Peyer's patch (tissue), 4 donors: ENCODE measurements at places on chromosomes 1 and 21.
A peak's percentile ranks its signal among the peaks of the same experiment; 100 is the strongest.

DNA sequence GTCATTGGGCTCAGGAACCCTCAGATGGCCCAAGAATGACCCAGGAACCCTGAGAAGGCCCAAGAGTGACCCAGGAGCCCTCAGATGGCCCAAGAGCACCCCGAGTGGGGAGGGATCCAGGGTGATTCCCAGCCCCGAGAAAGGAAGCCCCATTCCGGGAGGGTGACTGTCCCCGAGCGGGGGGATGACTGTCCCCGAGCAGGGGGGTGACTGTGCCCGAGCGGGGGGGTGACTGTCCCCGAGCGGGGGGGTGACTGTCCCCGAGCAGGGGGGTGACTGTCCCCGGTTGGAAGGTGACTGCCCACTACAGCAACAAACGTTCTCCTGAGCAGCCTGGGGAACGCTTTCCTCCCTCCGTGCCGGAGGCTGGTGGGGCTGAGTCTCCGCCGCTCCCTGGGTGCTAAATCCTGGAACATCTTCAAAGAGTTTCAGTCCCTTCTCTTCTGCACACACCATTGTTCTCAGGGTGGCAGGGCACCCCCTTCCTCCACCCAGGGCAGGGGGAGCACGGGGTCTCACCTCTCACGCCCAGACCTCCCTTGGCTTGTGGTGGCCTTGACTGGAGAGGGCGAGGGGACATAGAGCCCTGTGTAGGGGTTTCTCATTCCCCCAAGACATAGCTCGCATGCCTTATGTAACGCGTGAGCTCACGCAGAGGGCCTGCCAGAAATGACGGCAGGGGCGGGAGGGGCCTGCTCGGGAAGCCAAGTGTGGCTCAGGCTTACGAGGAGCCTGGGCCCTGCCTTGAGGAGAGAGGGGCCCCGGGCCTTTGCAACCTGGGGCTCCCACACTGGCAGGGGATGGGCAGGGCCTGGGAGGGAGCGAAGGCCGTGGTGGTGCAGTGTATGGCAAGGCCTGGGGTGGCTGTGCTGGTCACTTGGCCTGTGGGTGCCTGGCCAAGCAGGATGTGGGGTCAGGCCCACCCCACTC, 14.3 kb upstream of the SKI start:
- no peak for DNase-seq

DNA sequence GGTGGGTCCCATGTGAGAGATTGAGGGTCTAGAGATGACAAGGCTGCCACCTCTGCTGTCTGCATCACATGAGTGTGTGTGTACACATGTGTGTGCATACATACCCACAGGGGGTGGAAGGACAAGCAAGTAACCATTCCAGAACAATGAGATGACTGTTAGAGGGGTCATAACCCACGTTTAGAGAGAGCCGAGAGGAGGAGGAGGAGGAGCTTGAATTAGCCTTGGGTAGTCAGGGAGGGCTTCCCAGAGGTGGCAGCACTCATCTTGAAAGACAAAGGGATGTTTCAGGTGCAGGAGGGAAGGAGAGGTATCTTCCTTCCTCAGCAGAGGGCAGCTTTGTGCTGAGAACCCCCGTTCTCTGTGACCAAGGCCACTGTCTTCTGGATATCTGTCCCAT, 21.3 kb downstream of the TNFRSF1B start:
- DNase-seq = no peak

DNA sequence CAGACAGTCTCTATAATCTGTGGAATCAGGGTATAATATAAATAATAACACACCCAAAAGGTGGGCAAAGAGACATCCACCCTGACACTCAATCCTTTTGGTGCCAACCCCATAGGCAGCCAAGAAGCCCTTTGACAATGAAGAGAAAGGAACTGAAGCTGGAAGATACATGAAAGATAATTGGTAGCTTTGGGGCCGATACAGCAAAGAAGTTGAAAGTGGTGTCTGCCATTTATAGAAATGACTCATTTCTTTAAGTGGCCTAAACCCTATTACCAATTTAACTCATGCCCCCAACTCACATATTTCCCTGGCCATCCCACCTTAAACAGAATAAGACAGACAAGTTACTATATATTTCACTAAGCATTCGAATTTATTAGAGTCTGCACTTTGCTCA, 167.0 kb downstream of the ZC3H11B start:
- DNase-seq = no peak

DNA sequence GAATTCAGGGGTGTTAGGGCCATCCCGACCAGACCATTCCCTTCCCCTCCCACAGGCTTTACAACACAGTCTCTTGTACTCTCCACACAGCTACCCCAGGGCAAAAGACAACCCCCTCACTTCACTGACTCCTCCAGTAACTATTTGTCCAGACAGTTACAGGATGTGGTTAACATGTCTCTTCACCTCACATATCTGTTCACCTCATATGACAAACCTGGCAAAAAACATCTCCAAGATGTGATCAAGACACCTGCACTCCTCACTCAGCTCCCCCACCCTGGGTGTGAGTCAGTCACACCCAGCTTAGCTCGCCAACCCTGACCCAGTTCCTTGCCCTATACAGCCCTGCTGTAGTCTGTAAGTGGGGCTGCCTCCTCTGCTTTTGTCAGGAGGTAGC, 490.5 kb upstream of the CHRM3 start:
- no peak for DNase-seq

GRCh38 chr1:15734296-15734695, 1.8 kb upstream of the SLC25A34 start:
- no peak for DNase-seq

DNA sequence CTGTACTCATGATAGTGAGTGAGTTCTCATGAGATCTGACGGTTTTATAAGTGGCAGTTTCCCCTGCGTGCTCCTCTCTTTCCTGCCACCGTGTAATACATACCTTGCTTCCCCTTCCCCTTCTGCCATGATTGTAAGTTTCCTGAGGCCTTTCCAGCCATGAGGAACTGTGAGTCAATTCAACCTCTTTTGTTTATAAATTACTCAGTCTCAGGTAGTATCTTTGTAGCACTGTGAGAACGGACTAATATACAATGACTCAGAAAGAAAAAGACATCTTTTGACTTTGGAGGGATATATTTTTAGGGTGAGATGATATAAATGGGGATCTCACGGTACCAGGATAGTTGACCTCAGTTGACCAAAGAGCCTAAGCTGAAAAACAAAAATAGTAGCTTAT, 74.7 kb upstream of the BACH1 start:
- DNase-seq = no peak

GRCh38 chr21:46124926-46125845, 27.3 kb downstream of the COL6A2 start:
- DNase-seq = peak; percentile 42

DNA sequence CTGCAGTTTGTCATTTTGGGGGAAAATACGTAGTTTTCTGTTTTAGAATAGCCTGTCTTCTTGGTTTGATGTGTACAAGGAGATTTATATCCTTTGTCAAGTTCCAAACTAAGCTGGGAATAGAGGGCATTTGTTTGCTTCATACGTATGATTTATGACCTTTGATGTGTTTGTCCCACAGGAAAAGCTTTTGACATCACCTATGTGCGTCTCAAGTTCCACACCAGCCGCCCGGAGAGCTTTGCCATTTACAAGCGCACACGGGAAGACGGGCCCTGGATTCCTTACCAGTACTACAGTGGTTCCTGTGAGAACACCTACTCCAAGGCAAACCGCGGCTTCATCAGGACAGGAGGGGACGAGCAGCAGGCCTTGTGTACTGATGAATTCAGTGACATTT, 79.9 kb downstream of the LAMC1 start:
- DNase-seq = no peak

- no peak for DNase-seq
These were observed 5.9 kb upstream of the MROH9 start for GRCh38 chr1:170929412-170929834.

DNA sequence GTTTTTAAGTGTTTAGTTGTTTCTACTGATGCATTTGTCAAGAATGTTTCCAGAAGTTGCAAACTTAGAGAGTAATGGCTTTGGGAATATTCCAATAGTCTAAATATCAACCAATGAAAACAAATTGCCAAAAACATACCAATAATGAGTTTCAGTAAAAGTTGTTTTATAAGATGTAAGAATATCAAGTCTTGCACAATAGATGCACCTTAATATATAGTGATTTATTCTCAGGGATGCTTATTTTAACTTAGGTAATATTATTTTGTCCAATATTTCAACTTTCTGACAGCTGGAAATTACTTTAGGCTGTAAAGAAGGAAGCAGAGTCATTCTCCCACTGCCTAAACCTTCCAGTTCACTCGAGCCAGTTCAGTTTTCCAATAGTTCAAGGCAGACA, 5.4 kb upstream of the NMNAT2 start:
- DNase-seq = no peak

DNA sequence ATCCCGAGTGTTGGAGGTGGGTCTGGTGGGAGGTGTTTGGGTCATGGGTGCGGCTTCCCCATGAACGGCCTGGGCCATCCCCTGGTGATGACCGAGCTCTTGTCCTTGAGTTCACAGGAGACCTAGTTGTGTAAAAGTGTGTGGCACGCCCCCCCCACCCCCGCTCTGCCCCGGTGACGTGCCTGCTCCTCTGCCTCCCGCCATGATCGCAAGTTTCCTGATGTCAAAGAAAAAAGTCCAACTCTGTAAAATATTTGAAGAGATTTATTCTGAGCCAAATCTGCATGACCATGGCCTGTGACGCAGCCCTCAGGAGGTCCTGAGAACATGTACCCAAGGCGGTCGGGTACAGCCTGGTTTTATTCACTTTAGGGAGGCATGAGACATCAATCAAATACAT, 125.1 kb upstream of the COL6A1 start:
- DNase-seq = no peak

DNA sequence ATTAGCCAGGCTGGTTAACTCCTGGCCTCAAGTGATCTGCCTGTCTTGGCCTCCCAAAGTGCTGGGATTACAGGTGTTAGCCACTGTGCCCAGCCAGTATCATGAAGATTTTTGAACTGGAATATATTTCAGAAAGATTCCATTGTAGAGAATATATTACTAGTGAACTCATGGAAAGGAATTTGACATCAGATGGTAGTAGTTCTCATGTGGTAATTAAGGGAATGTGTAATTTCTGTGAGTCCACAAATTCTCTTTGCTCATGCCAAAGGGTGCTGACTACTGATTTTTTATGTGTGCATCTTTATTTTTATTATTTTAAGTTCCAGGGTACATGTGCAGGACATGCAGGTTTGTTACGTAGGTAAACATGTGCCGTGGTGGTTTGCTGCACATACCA, 10.4 kb downstream of the DTL start:
- no peak for DNase-seq
